ENCODE measurements at places on chromosomes 6 and 20.

- no peak for DNase-seq
Measured at GRCh38 chr6:4399656-4400055, 264.3 kb upstream of the ECI2 start.

DNA sequence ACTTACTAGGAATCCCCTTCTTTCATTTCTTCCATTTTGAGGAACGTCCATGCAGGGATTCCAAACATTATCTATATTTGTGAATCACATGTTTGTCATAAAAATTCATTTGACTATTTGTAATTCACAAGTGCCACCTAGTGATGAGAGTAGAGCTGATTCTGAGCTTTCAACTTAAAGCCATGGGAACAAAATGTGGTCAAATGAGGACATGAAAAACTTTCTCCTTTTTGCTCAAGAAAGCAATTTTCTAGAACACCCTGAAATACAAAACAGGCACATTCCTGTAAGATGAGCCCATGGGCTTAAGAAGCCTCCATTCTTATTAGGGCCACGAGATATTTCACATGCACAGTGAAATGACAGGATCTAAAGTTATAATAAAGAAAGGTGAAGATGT, 12.3 kb downstream of the MAP3K7 start:
- no peak for DNase-seq

- no peak for DNase-seq
Measured at GRCh38 chr6:158389193-158389919, 77.1 kb downstream of the TULP4 start.

- no peak for DNase-seq
Measured at GRCh38 chr6:4889701-4890100, 113.5 kb downstream of the CDYL start.

- DNase-seq: no peak
Measured at GRCh38 chr6:83490217-83490807, 22.0 kb upstream of the PRSS35 start.

DNA sequence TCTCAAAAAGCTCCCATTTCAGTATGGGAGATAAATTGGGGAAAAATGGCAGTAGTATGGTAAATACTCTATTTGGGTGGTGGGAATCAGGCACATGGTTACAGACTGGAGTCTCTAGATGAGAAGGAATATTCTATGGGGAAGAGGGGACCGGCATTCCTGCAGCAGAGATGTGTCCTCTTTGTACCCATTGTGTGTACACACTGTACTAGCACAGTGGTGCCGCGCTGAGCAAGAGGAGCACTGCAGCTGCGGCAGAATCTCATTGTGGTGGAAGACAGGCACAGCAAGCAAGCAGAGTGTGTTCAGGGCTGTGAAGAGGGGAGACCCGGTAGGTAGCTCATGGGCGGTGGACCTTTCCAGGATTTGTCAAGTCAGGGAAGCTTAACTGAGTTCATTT, 13.0 kb downstream of the AFDN start:
- DNase-seq: no peak

- DNase-seq: peak; percentile 60
Measured at GRCh38 chr20:24109008-24109407, 120.4 kb upstream of the GGTLC1 start.

DNA sequence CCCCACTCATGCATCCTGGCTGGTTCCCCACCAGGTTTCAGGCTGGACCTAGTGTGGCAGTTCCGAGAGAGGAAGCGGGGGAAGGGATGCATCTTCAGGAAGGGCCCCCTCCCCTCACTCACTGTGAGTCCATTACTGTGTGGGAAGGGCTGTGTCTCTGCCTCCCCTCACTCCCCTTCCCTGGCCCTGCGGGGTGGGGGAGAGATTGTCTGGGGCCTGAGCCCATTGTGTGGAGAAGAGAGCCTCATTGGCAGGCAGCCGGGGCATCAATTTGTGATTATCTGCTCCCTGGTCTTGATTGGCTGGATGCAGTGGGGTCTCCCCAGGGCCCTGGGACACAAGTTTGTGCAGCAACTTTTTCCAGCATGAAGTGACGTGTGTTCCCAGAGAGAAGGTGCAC, 4.1 kb upstream of the MYT1 start:
- no peak for DNase-seq

DNA sequence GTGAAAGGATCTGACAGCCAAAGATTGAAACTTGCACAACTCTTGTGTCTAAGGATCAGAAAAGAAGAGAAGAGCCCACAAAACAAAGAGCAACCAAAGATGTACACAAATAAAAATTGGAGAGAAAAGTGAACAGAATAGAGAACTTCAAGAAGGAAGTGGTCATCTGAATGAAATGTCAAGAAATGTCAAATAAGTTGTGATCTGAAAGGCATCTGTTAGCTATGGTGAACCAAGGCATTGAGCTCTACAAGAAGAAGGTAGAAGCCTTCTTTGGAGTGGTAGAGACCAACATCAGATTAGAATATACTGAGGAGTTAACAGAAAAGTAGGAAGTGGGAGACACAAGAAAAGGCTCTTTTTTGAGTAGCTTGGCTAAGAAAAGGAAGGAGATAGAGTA, 28.5 kb downstream of the IL17F start:
- DNase-seq: no peak

- DNase-seq: no peak
Measured at GRCh38 chr6:57207141-57207540, 15.0 kb downstream of the RAB23 start.

GRCh38 chr6:45473121-45473993, 95.6 kb upstream of the SUPT3H start:
- no peak for DNase-seq

DNA sequence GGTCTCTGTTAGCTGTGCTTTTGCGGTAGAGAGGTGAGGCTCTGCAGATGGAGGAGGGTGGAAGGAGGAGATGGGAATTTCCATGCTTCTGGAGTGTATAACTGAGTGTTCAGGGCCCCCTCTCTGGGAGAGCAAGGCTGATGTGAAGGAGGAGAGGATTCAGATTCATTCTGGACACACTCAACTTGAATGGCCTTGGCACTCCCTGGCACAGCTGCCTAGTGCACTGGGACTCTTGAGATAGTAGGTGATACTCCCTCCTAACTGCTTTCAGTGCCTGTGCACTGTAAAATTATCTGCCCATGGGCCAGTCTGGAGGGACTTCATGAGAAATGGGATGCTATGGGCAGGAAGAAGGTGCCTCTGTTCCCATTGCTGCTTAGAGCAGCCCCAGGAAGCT, 54.2 kb upstream of the MYL9 start:
- no peak for DNase-seq

DNA sequence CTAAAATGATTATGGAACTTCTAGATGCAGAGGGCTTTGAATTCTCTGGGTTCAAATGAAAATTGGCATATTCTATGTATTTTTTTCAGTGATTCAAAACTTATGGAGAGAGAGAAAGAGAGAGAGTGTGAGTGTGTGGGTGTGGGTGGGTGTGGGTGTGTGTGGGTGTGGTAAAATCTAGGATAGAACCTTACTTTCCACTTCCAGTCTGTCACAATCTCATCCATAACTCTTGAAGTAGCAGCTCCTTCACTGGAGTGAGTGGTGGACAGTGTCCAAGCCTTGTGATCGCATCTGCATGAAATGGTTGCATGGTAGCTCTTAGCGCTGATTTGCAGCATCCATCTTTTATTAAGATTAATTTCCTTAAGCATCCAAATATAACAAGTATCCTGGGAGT, 37.7 kb downstream of the ADGB start:
- DNase-seq: no peak

DNA sequence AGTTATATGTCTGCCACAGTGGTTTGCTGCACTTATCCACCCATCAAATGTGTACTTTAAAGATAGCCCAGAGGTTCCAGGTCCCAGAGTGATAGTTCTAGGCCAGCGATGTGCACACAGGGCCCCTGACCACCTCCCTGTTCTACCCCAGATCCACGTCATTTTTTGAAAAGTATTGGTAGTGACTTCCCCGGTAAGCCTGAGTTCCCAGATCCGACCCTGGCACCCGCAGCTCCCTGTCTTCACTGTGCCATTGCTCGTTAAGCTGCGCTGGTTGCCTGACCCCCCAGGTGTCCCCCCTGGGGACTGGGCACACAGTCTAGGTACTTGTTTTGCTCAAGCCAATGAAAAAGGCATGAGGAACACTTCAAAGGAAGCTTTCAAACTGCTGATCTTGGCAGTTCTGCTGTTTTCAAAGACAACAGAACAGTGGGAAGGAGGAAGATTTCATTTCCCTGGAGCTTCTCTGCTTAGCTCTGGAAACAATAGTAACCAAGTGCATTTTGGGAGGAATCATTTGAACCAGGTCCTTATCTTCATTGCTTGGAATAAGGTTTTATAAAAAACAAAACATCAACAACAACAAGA, 116.3 kb upstream of the TAB2 start:
- no peak for DNase-seq

Measured in CD4-positive, alpha-beta T cell treated with Interleukin-4 for 4 hours (primary cell).